ENCODE measurements at places on chromosomes 13 and 19.

- DNase-seq, result no peak
These were observed 10.4 kb downstream of the MAP2K2 start for GRCh38 chr19:4113398-4114088.

DNA sequence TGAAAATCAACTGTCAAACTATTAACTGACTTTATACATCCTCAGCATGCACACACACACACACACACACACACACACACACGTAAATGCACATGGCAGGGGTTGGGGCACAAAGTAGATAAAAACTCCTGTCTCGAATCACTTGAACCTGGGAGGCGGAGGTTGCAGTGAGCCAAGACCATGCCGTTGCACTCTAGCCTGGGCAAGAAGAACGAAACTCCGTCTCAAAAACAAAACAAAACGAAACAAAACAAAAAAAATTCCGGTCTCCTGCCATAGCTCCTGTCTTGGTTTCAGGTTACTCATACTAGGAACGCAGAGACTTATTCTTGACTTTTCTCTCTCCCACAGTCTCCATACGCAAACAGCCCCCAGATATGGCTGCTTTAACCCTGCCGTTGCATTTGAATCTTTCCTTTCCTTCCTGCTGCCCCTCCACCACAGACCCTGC lies 148.9 kb downstream of the SHISA2 start:
- no peak for DNase-seq

GRCh38 chr19:6287269-6287885 lies 7.6 kb upstream of the MLLT1 start:
- no peak for DNase-seq

DNA sequence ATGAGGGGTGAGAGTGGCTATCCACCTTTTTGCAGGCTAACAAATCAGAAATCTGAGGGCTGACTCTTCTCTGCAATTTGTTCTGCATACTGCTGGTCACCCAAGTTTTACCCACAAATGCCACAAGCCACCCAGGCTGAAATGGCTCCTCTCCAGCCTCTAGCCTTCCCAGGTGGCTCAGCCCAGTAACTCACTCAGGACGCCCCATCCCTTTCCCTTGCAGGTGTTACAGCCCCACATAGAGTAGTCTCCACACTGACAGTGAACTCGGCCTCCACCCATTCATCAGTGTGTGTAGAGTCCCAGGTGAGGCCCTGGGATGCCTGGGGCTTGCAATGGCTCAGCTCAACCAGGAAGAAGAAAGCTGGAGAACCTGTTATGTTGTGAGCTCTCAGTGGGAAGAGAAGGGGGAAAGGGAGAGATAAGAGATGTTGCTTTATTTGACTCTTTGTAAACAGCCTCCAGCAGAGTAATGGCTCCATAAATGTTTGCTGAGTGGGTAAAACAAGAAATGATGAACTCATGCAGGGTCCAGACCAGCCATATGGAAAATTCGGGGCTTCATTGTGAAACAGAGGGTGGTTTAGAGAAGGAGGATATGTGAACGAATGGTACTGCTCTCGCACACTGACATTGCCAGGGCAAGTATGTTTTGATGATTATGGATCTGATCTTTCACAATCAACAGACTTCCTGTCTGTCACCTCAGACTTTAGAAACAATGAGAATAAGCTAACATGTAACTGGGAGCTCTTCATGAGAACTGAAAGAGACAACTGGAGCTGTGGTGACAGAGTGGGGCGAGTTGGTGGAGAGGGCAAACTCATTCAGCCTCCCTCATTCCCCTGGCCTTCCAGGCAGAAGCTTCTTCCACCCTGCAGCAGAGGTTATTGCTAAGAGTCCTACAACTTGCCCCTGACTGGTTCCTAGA lies 74.2 kb upstream of the RFC3 start:
- no peak for DNase-seq

DNA sequence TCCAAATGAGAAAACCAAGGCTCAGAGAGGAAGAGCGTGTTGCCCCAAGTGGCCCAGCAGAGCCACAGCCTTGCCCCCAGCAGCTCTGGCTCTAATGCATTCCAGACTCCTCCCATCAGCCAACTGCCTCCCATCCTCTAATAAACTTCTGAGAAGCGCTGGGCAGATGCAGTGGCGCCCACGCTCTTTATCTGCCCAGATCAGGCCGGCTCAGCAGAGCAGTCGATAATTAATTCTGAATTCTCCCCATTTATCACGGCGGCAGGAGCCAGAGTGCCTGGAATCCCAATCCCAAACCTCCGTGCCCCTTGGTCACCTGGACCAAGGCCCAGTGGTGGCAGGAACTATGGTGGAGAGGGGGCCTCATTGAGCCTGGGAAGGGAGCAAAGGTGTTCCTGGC lies 13.9 kb downstream of the TINCR start:
- DNase-seq, result no peak

All from LoVo (cell line).